NCI-H2029 (cell line): ENCODE measurements at places on chromosomes 2 and 18.

DNA sequence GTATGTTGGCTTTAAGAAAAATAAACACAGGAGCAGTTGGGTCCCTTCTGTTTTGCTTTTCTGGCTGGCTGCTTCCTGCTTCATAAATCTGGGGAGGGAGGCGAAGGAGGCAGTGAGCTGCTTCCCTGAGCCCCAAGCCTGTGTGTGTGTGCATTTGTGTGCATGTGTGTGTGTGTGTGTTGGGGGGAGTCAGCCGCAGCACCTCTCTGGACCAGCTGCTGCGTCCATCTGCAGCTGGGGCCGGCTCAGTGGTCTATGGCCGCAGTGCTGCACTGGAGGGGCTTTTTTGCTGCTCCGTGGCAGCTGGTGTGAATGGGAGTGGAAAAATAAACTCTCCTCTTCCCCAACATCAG is 192.3 kb downstream of the RNF144A start:
- DNase-seq = no peak

DNA sequence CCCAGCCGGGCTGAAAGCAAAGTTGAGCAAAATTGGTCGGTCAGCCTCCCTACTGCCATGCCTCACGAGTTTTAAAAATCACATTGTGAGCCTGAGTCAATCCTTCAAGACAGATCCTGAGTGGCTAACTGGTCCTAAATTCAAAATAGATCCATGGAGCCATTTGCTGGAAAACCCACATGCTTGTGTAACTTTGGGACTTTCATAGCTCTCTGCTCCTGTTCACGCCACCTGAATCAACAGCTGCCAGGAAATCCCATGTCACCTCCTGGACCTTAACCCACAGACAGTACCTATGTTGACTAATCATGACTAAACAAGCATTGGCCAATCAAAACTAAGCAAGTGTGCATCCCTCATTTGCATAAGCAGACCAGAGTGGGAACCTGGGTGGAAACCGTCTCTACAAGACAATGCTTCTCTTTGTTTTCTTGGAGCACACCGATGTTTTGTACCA is 42.8 kb upstream of the LDLRAD4 start:
- DNase-seq = no peak

GRCh38 chr2:206063635-206064034 is 22.3 kb downstream of the INO80D start:
- no peak for DNase-seq

DNA sequence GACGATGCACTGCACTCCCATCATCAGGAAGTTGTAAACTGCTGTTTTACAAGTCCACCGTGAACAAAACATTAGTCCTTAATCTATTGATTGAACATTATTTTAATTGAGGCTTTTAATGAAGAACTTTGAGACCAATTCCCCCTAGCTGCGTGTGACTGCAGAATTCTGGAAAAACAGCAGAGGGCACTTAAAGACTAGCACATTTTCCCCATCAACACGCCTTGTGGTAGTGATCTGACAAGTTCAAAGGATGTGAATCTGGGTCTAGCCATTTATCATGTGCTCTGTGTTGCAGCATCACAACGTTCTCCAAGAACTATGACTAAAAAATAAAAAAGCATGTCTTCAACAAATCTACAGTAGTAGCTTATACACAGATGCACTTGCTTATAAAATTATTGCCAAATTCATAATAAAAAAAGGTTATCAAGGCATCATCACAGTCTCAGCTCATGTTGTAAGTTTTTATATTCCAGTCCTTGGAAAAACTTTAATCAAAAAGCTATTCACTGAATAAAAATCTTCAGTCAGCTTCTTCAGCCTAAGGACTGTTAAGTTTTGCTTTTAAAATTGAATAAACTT is 35.8 kb downstream of the SKOR2 start:
- DNase-seq = peak; percentile 8

DNA sequence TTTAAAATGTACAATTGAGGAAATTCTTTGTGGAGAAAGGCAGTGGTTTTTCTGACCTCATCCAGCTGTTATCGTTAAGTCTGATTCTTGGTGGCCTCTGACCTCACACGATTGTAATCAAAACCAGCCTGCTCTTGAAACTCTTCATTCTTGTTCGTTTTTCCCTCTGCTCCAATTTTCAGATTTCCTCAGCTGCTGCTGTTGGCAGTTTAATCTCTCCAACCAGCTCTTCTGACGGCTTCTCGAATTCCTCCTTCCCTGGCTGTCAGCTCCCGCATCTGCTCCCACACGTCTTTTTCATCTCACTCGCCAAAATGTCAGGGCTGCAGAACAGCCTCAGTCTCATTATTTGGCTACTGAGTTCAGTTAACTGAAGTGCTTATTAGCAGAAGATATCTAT is 136.1 kb downstream of the DCDC2C start:
- DNase-seq = no peak

GRCh38 chr2:127796389-127796788 is 14.6 kb downstream of the WDR33 start:
- no peak for DNase-seq
